NCI-H524 treated with DMSO at 0.1 percent for 48 hours (cell line): ENCODE measurements at places on chromosomes 5 and 9.

DNA sequence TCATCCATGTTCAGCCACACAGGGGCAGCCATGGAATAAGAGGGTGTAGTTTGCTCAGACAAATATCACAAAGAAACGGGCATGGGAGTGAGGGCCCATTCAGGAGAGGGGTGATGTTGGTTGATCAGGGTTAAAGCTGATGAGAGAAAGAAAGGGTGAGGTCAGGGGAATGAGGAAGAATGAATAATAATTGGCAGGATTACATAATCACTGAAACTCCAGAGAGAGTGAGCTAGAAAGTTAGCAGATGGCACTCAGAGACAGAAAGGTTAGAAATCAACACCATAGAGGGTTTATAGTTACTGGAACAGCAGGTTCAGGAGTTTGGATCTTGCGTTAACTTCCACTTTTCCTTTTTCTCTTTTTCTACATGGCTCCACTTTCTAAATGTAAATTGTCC is 113.9 kb downstream of the TAF11L14 start:
- peak; percentile 17 for DNase-seq

GRCh38 chr5:73564675-73565074 is 764 bp downstream of the ANKRA2 start:
- no peak for DNase-seq

- DNase-seq = no peak
These were observed at the start of gene HRCT1 for GRCh38 chr9:35905912-35906679. Gene HRCT1 (plus strand): TSS chr9:35906202. CDS start chr9:35906288, 86 bp downstream.

DNA sequence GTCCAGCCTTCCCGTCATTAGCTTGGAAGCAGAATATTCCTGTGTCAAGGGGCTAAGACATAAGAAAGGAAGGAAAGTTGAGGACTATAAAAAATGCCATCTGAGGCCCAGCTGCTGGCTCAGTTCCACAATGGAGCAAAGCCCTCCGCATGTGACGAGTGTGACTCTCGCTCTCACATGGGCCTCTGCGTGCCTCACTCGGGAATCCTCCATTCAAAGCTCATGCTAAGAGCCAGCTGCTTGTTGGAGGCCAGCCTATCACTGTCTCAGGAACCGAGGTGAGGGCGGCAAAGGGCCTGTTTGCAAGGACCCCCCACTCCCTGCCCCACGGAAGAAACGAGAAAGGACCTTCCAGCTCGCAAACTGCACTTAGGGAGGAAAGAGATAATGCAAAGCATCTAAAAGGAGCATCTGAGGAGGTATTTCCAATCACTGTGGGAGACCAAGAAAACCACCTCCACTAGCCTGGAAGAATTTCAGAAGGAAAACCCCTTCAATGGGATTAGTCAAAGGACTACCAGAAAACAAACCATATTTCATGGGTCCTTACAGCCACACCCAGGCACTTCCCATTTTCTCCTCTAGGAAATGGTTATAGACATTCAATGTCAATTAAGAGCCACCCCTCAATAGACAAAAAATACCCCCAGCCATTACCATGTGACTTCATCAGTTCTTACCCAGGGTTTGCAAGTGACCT is 95.3 kb downstream of the PRRT1B start:
- no peak for DNase-seq
